ENCODE measurements at places on chromosomes 12 and 14.

- H3K27ac ChIP-seq: peak within 1 kb of the TSS; percentile 36
- peak; percentile 45 for DNase-seq
- H3K27me3 ChIP-seq: peaks cover 7% of the 10 kb centered on the region
- H3K36me3 ChIP-seq: no peaks in the 10 kb centered on the region
- peak within 1 kb of the TSS; percentile 81 for H3K4me3 ChIP-seq
- H3K4me1 ChIP-seq: peaks cover 18% of the 10 kb centered on the region
Observed at GRCh38 chr12:70365648-70366518, at the start of gene KCNMB4. Gene KCNMB4, plus strand, starts transcription at chr12:70366290. Its CDS starts 445 bp downstream, at chr12:70366735.

DNA sequence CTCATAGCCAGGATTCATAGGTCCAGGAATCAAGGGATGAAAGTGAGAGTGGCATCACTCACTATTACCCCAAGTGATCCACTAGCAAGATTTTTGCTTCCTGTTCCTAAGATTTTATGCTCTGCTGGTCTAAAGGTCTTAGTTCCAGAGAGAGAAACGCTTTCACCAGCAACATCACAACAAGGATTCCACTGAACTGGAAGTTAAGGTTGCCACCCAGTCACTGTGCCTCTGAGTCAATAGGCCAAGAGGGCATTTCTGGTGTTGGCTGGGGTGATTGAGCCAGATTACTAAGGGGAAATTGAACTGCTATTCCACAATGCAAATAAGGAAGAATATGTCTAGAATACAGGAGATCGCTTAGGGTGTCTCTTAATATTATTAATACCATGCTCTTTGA lies 142.5 kb upstream of the ARID2 start:
- H3K27me3 ChIP-seq: no peaks in the 10 kb centered on the region
- H3K27ac ChIP-seq: no peak overlapping the region
- no peaks in the 10 kb centered on the region for H3K4me1 ChIP-seq
- DNase-seq: no peak
- no peak overlapping the region for H3K4me3 ChIP-seq

DNA sequence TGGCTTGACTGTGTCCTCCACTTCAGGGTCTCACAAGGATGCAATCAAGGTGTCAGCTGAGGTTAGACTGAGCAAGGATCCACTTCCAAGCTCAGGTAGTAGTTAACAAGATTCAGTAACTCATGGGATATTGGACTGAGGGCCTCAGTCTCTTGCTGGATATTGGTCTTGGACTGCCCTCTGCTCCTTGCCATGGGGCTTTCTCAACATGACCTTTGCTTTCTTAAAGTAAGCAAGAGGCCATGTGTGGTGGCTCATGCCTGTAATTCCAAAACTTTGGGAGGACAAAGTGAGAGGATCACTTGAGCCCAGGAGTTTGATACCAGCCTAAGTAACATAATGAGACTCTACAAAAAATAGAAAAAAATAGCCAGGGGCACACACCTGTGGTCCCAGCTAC lies 231.3 kb upstream of the AMIGO2 start:
- H3K4me1 ChIP-seq: peaks cover 12% of the 10 kb centered on the region
- H3K4me3 ChIP-seq: no peak overlapping the region
- no peak for DNase-seq
- no peaks in the 10 kb centered on the region for H3K27me3 ChIP-seq

DNA sequence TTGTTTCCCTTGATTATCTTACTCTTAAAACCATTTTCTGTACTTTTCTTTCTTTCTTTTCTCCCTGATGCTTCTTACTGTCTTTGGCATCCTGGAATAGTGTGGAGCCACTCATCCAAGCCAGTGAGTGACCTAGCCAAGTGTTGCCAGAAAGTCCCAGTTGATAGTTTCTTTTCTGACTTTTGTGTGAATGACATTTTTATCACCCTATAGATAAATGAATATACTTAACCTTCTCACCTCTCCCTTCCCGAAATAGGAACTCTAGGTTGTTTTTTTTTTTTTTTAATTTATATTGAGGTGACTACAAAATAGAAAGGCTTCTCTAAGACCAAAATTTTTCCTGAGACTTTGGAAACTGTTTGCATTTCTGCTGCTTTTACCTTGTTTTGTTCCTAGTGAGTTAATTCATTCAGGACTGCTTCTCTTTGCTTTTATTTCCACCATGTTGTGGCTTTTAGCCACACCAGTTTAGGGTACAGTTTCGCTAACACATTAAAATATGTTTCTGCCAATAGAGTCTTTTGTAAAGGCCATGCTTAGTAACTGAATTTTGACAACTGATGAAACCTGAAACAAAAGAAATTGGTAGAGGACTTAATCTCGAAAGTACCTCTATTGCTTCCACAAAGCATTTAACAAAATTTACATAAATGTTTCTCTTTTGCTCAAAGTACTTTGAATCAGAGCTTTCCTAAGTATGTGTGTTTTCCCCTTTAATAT lies 194.6 kb downstream of the ERC1 start:
- no peak for DNase-seq
- H3K4me1 ChIP-seq: no peaks in the 10 kb centered on the region
- no peaks in the 10 kb centered on the region for H3K27me3 ChIP-seq

- no peaks in the 10 kb centered on the region for H3K4me1 ChIP-seq
- no peaks in the 10 kb centered on the region for H3K27me3 ChIP-seq
- H3K36me3 ChIP-seq: no peaks in the 10 kb centered on the region
- no peak overlapping the region for H3K27ac ChIP-seq
- DNase-seq: no peak
Observed at GRCh38 chr12:119746169-119746568, 78.2 kb downstream of the PRKAB1 start.

GRCh38 chr14:43140453-43140852 lies 1366.6 kb downstream of the FSCB start:
- no peaks in the 10 kb centered on the region for H3K4me1 ChIP-seq
- no peaks in the 10 kb centered on the region for H3K27me3 ChIP-seq
- H3K36me3 ChIP-seq: no peaks in the 10 kb centered on the region
- no peak overlapping the region for H3K4me3 ChIP-seq
- DNase-seq: no peak
- H3K27ac ChIP-seq: no peak overlapping the region

DNA sequence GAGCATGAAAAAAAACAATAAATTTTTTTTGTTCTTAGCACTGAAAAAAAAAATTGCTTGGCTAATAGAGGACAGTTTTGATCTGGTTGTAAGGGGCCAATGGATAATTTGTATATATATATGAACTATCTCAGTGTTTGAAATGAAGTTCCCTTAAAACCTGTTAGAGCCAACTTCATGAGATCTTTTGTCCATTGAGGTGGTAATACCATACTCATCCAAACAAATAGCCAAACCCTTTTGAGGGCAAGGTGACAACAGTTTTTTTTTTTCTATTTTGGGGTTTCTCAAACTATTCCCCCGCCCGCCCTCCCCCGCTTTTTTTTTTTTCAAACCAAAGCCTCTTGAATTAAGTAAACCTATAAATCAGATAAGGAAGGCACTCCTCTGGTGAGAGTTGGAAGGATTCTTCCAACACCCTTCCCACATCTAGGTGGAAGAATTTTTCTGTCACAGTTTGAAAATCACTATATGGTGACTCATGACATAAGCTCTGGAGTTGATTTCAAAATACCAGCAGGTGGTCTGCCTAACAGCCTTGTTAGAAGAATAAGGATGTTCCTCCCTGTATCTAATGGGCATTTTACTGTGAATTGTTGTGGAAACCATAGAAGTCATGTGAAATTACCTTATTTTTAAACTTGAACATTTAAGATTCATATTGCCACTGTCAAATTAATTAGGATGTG lies 10.2 kb downstream of the ARHGAP5 start:
- H3K27ac ChIP-seq: no peak overlapping the region
- peaks cover 16% of the 10 kb centered on the region for H3K36me3 ChIP-seq
- no peaks in the 10 kb centered on the region for H3K27me3 ChIP-seq
- DNase-seq: no peak
- H3K4me3 ChIP-seq: no peak overlapping the region

DNA sequence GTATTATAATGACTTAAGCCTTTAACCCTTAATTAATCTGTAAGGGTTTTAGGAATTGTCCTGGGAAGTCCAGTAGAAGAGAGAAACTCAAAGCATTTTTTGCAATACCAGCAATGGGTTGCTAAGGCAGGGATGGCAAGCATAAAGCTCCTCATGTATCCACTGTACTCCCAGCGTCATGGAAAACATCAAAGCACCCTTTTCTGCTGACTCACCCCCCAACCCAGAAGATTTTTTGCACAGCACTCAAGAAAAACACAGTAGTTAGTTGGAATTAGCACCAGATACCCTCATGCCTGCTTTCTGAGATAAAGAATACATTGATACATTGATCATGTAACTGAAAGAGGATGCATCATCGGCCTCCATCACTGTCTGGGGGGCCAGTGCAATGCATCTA lies 199.1 kb upstream of the CNOT2 start:
- DNase-seq: no peak
- no peaks in the 10 kb centered on the region for H3K36me3 ChIP-seq
- H3K4me1 ChIP-seq: no peaks in the 10 kb centered on the region
- no peak overlapping the region for H3K4me3 ChIP-seq
- H3K27ac ChIP-seq: no peak overlapping the region
- H3K27me3 ChIP-seq: no peaks in the 10 kb centered on the region

GRCh38 chr12:48969160-48969771 lies 2.3 kb downstream of the WNT10B start:
- H3K36me3 ChIP-seq: no peaks in the 10 kb centered on the region
- no peak overlapping the region for H3K4me3 ChIP-seq
- no peak for DNase-seq
- H3K27me3 ChIP-seq: peaks cover 42% of the 10 kb centered on the region
- peaks cover 46% of the 10 kb centered on the region for H3K4me1 ChIP-seq

GRCh38 chr12:132774646-132775275 lies 13.1 kb upstream of the ANKLE2 start:
- no peak overlapping the region for H3K4me3 ChIP-seq
- DNase-seq: no peak
- H3K27ac ChIP-seq: peak overlapping the region; percentile 64
- H3K4me1 ChIP-seq: peaks cover 47% of the 10 kb centered on the region
- H3K27me3 ChIP-seq: no peaks in the 10 kb centered on the region

DNA sequence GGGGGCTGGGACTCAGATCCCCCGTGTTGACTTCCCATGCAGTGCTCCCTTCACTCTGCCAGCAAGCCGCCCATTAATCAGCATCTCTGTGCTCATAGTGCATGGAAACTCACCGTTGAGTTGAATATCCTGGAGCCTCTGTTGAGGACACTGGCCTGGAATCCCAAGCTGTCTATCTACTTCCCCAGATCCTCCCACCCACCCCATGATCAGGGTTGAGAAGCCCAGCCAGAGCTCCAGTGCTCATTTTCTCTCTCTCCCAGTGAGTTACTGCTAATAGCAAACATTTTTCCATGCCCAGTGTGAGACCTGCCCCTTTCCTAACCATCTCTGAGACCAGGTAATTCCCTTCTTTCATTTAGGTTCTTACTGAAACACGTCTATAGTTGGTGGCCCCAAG lies 88.2 kb downstream of the SLC24A4 start:
- H3K4me1 ChIP-seq: no peaks in the 10 kb centered on the region
- H3K27ac ChIP-seq: no peak overlapping the region
- no peaks in the 10 kb centered on the region for H3K27me3 ChIP-seq
- no peaks in the 10 kb centered on the region for H3K36me3 ChIP-seq
- H3K4me3 ChIP-seq: no peak overlapping the region
- DNase-seq: no peak

DNA sequence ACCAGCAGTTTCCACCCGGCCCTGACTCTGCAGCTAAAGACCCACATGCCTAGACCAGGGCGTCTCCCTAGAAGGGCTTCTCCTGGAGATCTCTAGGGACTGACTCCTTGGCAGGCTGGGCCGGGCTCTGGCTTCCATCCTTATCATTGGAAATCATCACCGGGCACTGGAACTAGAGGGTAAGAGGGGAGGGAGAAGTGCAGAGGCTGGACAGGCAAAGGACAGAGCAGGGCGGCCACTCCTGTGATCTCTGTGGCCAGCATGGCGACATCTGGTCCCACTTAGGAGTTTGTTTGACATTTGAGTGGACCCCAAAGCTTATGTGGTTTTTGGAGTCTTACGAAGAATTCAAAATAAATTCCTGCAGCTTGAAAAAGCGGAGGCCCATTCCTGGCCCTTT lies 7.1 kb downstream of the LTBP2 start:
- no peak overlapping the region for H3K4me3 ChIP-seq
- no peak overlapping the region for H3K27ac ChIP-seq
- H3K4me1 ChIP-seq: peaks cover 9% of the 10 kb centered on the region
- no peak for DNase-seq
- H3K36me3 ChIP-seq: no peaks in the 10 kb centered on the region
- no peaks in the 10 kb centered on the region for H3K27me3 ChIP-seq

DNA sequence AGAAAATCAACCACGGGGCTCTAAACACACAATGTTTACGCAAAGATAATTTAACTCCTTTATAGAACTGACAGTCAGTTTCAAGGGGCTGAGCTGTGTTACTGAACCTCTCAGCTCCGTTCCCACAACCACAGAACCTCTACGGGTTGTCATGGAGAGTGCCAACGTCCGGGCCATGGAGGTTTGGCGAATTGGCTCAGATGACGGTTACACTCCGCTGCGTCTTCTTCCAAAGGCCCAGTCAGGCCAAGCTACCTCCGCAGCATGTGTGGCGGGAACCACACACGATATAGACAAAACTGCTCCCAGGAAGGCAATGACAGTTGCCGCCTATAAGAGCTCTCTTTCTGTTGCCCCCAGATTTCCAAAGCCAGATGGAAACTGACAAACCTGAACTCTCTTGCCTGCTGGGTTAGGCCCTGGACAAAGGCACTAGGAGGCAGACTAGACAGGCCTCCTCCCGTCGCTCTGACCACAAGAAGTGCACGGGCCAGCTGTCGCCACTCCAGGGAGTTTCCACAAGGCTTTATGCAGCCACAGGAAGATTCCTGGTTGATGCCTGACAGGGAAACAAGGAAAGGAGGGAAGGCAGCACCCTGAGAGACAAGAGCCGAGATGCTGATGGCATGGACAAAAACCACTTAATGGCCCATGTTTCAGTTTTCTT lies 30.3 kb downstream of the CCDC88C start:
- no peaks in the 10 kb centered on the region for H3K27me3 ChIP-seq
- DNase-seq: no peak
- H3K4me1 ChIP-seq: peaks cover 100% of the 10 kb centered on the region
- H3K27ac ChIP-seq: no peak overlapping the region
- peaks cover 37% of the 10 kb centered on the region for H3K36me3 ChIP-seq
- no peak overlapping the region for H3K4me3 ChIP-seq

DNA sequence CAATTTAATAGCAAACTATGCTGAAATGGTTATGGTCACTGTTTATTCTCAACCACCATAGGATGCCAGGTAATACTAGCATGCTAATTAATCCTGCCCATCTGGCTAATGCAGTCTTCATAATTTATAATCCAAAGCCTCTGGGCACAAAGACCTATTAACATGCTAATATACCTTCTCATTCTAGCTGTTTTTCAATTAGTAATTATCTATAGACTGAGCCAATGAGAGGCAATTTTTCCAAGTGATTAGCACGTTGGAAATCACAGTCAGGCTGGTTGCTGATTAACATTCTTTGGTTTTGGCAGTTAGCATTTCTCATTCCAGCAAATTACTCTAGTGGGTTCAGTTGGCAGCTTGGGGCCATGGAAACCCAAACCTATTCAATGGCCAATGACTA lies 357.2 kb downstream of the SEC23A start:
- DNase-seq: no peak
- no peaks in the 10 kb centered on the region for H3K4me1 ChIP-seq
- no peaks in the 10 kb centered on the region for H3K36me3 ChIP-seq
- H3K27me3 ChIP-seq: no peaks in the 10 kb centered on the region
- H3K27ac ChIP-seq: no peak overlapping the region

- DNase-seq: peak; percentile 56
- peaks cover 59% of the 10 kb centered on the region for H3K36me3 ChIP-seq
- peak overlapping the region; percentile 98 for H3K4me3 ChIP-seq
- H3K27ac ChIP-seq: peak overlapping the region; percentile 80
- no peaks in the 10 kb centered on the region for H3K27me3 ChIP-seq
- H3K4me1 ChIP-seq: peaks cover 94% of the 10 kb centered on the region
Observed at GRCh38 chr12:6953442-6954315, 2.5 kb downstream of the PTPN6 start.

Data from CD4-positive, alpha-beta T cell (primary cell).